ENCODE measurements at places on chromosomes 11 and 22.

- no peak for DNase-seq
Measured at GRCh38 chr22:23685205-23685784, 5.5 kb upstream of the RGL4 start.

- DNase-seq: peak; percentile 32
Measured at GRCh38 chr11:63490551-63491239, at the start of gene PLAAT5. Gene PLAAT5 (minus strand): TSS chr11:63491167. CDS start chr11:63491034, 133 bp downstream.

GRCh38 chr11:19903620-19904069 lies 191.0 kb downstream of the NAV2 start:
- DNase-seq: peak; percentile 85

DNA sequence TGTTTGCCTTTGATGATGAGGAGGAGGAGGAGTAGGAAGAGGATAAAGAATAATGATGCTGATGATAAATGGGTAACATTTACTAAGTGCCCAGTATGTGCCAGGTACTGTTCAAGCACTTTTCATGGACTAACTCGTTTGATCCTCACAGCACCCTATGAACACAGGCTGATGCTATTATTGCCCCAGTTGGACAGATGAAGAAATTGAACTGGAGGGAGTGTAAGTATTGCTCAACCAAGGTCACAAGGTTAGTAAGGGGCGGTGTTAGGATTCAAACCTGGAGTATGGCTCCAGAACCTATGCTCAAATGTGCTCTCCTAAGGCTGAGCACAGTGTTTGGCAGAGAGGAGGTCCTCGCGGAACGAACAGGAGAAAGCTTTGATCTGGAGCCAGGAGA lies 78.6 kb downstream of the SYN3 start:
- DNase-seq: no peak

GRCh38 chr22:43449205-43449830 lies 37.5 kb downstream of the MPPED1 start:
- no peak for DNase-seq

GRCh38 chr11:71103266-71103665 lies 149.1 kb downstream of the SHANK2 start:
- DNase-seq: no peak

- no peak for DNase-seq
Measured at GRCh38 chr22:44581096-44581435, 83.0 kb upstream of the RTL6 start.

DNA sequence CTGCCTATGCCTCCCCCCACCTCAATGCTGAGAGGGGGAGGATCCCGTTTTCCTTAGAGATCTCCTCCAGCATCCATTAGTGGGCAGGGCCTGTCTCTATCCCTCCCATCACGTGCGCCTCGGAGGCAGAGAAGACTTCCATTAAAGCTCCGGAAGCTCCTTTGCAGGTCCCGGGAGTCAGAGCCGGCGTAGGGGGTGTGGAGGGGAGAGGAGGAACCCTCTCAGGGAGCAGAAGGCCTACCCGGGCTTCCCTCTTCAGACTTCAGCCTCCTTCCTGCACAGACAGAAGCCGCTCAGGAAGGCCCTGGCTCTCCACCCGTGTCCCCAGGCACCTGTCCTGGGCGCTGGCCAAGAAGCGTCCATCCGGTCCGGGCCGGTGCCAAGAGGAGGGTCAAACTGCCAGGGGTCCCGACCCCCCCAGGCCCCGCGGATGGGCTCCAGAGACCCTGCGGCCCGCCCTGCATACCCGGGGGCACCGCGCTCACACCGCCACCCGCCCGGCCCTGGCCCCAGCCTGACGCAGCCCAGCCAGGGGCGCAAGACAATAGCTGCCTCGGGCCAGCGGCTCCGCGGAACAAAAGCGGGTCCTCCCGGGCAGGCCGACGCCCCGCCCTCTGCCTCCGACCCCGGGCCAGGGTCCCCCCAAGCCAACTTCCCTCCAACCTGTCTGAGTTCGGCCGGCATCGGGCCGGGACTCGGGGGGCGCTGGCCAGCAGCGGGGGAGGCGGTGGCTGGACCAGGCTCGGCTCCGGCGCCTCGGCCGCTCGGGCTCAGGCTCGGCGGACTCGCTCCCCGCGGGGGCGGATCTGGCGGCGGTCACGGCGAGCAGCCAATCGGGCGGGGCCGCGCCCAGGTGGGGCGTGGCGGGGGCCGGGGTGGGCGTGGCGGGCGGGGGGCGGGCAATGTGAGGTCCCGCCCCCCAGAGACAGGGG lies 29.9 kb downstream of the ARVCF start:
- peak; percentile 84 for DNase-seq

DNA sequence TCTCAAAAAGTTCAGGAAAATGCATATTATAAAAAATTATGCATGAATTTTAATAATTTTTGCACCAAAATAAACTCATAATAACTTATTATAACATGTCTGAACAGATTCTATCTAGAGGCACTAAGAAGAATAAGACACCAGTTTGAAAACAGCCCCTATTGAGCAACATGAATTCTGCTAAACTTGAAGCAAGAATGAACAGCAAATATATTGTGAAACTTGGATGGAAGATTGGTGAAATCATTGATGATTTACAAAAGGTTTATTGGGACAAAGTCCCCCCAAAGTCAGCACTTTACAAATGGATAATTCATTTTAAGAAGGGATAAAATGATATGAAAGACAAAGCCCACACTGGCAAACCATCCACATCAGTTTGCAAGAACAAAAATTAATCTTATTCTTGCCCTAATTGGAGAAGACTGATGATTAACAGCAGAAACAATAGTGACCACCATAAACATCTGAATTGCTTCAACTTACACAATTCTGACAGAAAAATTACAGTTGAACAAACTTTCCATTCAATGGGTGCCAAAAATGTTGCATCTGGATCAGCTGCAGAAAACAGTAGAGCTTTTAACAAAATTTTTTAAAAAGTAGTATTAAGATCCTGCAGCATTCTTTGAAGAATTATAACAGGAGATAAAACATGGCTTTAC lies 257.5 kb upstream of the FAT3 start:
- DNase-seq: no peak

GRCh38 chr11:119599864-119600541 lies 129.0 kb downstream of the NECTIN1 start:
- DNase-seq: no peak

Measured in endothelial cell (in vitro differentiated cells).